ENCODE measurements at places on chromosomes 4 and X.

GRCh38 chrX:112612558-112612957 is 67.2 kb downstream of the LHFPL1 start:
- no peak for DNase-seq

DNA sequence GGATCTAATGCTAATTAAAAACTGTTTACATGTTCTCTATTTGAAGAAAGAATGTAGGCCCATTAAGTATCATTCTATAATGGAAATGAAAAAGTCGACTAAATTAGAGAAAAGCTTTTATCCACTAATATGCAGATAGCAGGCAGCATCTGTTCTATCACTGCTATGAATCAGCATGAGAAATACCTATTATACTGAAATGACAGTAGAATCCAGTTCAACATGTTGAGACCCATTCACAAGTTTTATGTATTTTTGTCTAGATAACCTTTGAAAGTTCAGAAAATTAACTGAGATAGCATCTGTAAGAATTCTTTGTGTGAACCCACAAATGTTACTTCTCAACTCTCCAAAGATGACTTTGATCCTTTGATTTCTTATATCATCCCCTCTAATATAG is 1254.4 kb upstream of the ADGRL3 start:
- no peak for DNase-seq

DNA sequence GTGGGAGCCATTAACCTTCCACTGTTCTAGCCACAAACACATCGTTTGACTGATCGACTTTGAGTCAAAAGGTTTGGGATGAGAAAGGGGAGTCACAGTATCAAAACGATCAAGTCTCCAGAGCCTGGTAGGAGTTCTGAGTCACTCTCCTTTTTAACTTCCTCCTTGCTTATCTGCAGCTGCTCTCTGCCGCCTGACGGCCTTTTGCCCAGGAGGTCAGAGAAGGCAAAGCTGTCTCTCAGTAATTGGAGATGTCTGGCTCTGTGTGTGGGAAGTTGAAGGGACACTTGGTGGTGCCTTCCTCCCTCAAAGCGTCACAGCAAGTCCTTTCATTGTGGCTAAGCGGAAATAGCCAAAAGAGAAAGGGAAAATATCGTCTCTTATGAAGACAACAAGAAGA is 63.1 kb downstream of the ANOS1 start:
- DNase-seq: no peak

- DNase-seq: no peak
Observed at GRCh38 chr4:21134994-21135393, 434.7 kb downstream of the PACRGL start.

- no peak for DNase-seq
Observed at GRCh38 chr4:189613207-189613606, 327.5 kb upstream of the FRG1 start.

DNA sequence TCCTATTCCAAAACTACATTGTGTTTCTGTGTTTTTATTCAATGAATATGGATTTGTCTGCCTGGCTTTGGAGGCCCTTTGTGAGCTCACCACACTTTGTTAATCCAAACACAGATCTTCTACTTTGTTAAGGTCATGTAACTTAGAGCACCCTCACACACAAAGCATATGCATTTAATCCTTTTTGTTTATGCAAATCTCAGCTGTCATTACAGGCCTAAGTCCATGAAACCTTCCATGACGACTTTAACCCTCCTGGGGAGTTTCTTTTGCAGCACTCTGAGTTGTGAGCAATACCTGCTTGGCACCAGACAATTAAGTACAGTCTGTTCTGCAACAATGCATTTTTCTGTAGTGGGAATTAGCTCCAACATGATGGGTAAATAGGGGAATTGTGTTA is 14.9 kb downstream of the CCSER1 start:
- no peak for DNase-seq

DNA sequence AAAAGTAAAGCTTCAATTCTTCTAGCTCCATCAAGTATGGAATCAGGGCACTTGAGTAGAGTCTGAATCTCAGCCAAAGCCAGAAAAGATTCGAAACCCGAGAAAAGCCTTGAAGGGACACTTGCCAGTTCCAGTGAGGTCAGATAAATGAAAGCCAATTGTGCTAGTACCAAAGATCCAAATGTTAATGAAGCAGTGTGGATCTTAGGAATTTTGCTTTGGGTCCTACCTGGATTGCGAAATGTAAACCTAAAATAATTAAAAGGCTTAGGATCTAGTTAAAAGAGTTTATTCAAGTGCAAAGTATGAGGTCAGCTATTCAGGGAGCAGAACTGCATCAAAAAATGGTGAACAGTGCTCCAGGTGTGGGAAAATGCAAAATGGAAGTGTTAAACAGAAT is 552.6 kb downstream of the NAP1L3 start:
- no peak for DNase-seq

- no peak for DNase-seq
Observed at GRCh38 chr4:155734065-155734464, 24.8 kb upstream of the GUCY1B1 start.

GRCh38 chr4:142265536-142265935 is 580.6 kb downstream of the INPP4B start:
- DNase-seq: no peak

DNA sequence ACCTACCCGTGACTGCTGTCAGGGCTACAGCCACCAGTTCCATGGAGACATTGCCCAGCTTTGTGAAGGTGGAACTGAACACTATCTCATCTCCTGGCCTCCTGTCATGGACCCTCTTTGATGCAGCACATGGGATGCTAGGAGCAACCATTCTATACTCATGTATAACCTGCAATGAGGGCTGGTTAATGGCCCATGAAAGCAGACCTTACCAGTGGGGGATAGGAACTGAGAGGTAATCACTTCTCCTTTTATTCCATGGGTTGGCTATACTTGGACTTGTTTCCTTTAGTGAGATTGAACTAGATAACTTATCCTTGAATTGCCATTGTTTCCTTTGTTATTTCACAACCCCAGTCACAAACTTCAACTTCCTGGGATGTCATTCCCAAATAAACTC is 310.6 kb downstream of the BMPR1B start:
- no peak for DNase-seq

DNA sequence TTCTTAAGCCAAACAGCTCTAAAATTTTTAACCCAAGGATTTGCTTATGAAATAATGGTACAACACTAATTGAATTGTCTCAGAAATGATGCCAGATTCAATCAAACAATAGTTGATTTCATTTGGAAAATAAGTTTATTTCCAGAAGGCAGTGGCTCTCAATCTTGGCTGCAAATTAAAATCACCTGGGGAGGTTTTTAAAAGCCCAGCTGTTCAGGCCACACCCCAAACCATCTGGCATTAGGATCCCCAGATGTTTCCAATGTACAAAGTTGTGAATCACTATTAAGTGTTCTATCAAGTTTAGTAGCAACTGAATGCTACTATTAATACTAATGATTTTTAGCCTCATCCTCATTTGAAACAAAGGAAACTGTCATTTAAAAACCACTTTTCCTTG is 22.2 kb downstream of the TMEM184C start:
- no peak for DNase-seq

GRCh38 chr4:1469043-1469442 is 62.8 kb upstream of the NKX1-1 start:
- DNase-seq: no peak

GRCh38 chrX:116277351-116278225 is 107.0 kb downstream of the AGTR2 start:
- DNase-seq: no peak

DNA sequence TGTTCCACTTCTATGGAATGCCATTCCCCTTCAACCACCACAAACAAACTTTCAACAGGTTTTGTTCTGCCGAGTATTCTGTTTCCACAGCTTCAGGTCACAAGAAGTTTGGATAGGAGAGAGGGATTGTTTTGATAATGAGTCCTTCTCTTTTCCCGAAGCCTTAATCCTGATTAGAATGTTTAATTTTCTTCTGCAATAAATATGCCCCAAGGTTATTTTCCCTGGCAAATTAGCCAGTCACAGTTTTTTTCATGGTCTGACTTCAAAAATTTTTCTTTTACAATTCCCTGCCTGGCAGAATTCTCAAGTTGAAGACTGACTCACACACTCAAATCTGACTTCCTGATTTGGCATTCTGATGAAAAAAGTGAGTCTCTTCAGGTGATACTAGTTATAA is 33.1 kb upstream of the EDNRA start:
- no peak for DNase-seq

DNA sequence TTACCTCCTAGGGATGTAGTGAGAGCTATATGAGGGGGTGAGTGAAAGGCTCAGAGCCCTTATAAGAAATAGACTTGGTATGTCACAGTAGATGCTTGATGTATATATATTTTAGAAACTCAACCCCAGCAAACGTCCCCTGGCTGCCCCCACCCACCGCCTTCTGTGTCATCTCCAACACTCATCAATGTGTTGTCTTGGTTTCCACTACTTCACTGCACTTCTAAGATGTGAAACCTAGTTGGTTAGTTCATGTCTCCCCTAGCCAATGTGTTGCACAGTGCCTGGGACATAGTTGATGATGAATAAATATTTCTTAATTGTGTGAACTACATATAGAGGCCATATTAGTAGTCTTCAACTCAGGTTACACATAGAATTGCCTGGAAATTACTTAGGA is 4.4 kb downstream of the FGFBP2 start:
- DNase-seq: no peak
